ENCODE measurements at places on chromosomes 4 and X. TPM values are rescaled to one million over a fixed set of nuclear protein-coding genes. Genes with fewer than 3 reads are reported as not detected.

DNA sequence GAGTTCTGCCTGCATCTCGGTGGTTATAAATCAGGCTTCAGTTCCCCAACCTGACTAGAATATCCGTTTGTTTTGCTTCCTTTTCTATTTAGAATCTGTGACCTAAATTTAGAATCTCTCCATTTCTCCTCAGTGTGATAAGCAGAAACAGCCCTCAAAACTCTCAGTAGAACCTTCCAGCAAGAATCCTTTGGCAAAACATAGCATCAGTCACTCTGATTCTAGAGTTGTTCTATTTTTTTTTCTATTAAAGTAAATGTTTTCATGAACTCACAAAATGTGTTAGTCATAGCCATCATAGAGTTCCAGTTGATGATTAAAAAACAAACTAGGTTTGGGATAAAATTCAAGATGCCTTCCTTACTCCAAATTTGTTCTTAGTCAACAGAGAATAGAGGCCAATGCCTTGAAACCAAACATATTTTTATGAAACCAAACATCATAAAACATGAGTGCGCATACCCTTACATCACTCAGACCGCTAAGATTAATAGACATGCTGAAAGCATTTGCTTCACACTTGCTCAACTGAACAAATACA, 13.2 kb upstream of the C1QTNF7 start:
- H3K4me3 ChIP-seq, result no peak overlapping the region
- peak; percentile 68 for DNase-seq
- H3K27ac ChIP-seq, result peak overlapping the region; percentile 59
- H3K27me3 ChIP-seq, result no peaks in the 10 kb centered on the region

DNA sequence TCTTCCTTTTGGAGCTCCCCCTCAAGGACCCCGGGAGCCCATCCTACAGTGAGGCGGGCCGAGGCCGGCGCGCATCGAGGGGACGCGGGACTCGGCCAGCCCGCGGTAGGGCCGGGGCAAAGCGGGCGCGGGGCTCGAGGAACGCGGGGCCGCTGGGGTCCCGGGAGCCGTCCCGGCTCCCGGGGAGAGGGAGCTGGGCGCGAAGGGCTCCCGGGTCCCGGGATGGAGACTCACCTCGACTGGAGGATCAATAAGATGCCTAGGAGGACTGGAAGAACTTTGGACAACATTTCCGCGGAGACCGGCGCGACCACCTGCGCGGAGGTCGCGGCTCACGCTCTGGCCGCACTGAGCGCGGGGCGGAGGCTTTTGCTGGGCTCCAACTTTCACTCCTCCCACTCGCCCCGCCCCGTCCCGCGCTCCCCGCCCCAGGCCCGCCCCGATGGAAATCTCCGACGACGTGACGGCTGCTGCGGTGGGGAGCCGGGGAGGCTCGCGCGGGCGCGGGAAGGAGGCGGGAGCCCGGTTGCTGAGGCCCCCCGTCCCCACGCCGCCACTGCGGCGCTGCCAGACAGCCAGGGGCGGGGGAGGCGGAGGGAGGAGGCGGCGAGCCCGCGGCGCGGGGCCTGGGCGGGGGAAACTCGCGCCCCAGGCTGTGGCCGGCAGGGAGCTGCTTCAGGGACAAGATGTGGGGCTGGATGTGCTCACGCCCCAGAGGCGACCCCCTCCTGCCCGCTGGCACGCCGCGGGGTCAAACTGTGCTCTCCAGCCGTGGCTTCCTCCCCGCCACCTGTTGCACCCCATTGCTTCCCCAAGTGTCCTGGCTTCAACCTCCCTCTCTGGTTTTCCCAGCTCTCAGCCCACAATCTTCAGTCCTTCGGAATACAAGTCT, at the start of gene GABRE:
Gene GABRE (minus strand): TSS at position 341 of the 892 bp plus-strand sequence. CDS start 51 bp downstream, at position 290.
- peaks cover 6% of the 10 kb centered on the region for H3K36me3 ChIP-seq
- peak; percentile 78 for DNase-seq
- no peaks in the 10 kb centered on the region for H3K27me3 ChIP-seq
- peak within 1 kb of the TSS; percentile 82 for H3K4me3 ChIP-seq
- peaks cover 19% of the 10 kb centered on the region for H3K4me1 ChIP-seq

Gene ZNF711
- 1.5 TPM for total RNA-seq

Gene RBM46
- not detected for total RNA-seq

Gene IBSP
- total RNA-seq, result 15.6 TPM
